Fibroblast of the aortic adventitia (primary cell): ENCODE measurements at places on chromosomes 4 and X. TPM values are rescaled to one million over a fixed set of nuclear protein-coding genes. Genes with fewer than 3 reads are reported as not detected.

DNA sequence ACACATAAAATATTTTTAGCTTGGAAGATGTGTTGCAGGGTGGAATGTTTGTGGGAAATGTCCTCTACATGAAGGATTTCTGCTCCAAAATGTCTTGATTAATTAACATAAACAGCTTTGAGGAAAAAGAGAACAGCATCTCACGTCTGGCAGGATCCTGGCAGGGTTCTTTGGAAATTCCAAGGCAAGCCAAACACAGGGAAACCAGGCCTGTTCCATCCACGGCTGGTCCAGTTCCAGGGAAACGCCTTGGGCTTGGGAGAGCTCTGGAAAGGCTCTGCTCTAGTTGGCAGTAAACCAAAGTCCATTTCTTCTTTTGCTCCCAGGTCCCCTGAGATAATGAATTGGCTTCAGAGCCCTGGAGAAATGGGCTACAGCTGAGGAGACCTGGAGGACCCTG, 42.4 kb upstream of the GAB1 start:
- DNase-seq, result peak; percentile 97

- DNase-seq, result peak; percentile 99
Measured at GRCh38 chr4:118765399-118765798, 70.5 kb downstream of the SEC24D start.

GRCh38 chr4:184514121-184514988, 40.0 kb upstream of the IRF2 start:
- peak; percentile 80 for DNase-seq

DNA sequence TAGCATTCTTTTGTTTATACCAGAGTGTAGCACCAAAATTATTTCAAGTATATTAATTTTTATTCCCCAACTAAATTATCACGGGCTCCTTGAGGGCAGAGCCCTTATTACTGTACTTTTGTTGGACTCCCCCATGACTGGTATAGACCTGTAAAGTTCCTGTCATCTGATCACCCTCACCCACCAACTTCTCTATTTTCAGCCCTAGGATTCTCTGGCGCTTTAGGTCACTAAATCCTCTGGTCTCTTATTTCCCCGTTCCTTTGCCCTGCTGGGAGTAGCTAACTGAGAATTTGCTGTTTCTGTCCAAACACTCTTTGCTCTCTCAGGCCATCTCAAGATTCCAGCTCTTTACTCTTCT, 3.2 kb upstream of the XKRX start:
- DNase-seq, result no peak

DNA sequence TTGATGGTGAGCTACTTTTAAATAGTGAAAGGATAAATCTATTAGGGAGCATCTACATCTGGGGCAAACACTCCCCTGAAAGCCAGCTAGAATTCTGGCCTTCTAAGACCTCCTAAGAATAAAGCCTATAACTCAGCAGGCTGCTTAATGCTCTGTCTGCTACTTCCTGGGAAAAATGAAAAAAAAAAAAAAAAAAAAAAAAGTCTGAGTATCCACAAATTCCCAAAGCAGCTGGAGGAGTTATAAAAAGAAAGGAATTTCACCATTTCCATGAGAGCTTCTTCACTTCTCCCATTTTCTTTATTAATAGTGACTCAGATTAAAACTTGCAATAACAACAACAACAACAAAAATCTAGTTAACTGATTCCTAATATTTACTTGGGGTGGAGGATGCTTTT, 511.2 kb downstream of the INPP4B start:
- no peak for DNase-seq

GRCh38 chrX:98432413-98432812, 1548.7 kb downstream of the RPA4 start:
- DNase-seq, result no peak

DNA sequence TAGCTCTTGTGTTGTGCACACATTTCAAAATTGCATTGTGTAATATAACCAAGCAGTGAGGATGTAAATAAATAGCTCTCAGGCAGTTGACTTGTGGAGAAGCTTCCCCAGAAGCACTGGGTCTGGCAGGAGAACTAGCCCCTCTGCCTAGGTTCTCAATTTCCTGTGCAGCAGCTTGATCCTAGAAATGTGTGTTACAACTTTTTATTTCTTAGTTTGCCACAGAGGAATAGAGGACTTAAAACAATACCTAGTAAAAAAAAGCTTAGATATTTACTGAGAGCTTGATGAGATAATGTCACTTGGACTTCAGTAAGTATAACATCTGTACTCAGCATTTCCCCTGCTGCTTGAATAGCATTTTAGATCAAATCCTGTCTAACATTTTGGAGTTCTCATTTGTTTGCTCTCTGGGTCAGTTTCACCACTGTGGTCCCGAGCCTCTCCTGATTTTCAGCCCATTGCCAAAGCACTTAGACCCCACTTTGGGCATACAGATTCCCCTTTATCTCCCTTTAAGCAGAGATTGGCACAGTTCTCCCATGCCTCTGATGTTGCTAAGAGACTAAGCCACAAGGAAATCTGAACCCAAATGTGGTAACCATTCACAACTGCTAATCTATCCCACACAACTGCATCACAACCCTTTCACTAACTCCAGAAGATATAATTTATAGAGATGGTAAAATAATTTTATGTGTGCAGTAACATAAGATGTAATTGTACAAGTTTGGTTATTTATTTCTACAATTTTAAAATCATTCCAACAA, 98.2 kb upstream of the NRK start:
- no peak for DNase-seq

- no peak for DNase-seq
Measured at GRCh38 chrX:153925387-153925738, 701 bp downstream of the ARHGAP4 start.

DNA sequence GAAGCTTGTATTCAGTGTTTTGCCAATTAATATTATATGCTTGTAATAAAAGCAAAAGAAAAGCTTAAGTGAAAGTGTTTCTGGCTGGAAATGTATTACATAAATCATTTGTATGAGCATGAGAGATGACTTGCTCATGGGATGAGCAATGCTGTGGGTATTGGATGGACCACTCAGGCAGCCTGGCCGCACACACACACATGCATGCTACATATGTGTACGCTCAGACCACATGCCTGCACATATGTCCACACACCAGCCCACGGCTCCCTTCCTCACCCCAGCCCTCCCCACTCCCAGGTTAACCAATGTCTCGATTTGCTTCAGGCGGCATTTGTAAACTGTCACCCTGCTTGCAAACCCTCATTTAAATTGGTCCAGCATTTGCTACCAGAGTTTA, 55.9 kb downstream of the CPLX1 start:
- no peak for DNase-seq

- DNase-seq, result no peak
Measured at GRCh38 chr4:188025476-188025875, 29.9 kb downstream of the ZFP42 start.

- DNase-seq, result no peak
Measured at GRCh38 chr4:2832309-2832980, 11.2 kb upstream of the ADD1 start.

GRCh38 chr4:165199722-165200121, 7.6 kb upstream of the KLHL2 start:
- peak; percentile 70 for DNase-seq

DNA sequence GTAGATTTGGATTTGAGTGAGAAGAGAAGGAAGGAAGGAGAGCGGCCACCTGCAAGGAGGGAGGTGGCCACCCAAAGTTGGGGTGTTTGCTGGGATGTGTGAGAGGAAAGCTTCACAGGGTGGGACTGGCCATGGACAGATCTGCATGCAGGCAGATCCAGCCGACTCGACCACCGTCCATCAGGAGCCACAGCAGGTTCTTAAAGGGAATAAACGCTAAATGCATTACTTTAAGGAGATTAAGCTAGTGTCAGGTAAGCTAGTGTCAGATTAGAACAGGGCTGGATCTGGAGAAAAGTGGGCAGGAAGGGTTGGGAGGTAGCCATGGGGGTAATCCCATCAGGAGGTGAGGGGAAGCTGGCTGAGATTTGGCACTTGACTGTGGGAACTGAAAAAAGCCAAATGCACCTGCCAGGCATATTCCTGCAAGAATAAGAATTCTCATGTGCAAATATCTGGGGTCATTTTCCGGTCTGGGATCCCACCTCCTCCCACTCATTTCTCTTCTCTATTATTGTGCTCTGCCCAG, 79.6 kb downstream of the MGST2 start:
- no peak for DNase-seq

DNA sequence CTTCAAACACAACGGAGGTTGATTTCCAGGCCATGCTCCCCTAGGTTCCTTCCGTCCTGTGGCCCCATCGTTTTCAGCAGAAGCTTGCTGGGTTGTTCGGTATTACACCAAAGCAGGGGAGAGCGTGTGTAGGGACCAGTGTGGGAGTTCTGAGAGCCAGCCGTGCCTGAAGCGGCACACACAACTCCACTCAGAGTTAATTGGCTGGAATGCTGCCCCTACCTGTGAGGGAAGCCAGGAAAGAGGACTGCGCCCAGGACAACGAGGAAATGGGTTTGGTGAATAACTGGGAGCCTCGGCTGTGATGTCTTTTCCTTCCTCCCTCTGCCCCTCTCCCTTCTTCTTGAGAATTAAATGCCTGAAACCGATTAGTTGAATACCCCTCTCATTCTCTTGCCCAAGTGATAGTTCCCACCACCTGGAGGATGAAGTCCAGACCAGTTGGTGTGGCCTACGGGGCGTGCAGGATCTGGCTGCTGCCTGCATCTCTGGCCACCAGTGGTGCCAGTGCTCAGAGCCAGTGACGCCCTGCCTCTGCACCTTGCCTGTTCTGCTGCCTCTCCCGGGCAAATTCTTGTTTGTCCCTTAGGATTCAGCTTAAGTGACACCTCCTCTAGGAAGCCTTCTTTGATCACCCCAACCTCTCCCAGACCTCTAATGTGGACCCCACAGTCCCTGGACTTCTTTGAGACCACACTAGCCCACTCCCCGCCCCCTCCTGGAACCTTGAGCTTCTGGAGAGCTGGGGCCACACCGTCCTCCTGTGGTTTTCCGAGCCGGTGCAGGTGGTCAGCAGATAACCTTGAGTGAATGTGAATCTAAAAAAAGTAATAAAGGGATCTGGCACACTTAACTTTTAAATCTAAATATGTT, 33.6 kb downstream of the TBC1D14 start:
- DNase-seq, result no peak

DNA sequence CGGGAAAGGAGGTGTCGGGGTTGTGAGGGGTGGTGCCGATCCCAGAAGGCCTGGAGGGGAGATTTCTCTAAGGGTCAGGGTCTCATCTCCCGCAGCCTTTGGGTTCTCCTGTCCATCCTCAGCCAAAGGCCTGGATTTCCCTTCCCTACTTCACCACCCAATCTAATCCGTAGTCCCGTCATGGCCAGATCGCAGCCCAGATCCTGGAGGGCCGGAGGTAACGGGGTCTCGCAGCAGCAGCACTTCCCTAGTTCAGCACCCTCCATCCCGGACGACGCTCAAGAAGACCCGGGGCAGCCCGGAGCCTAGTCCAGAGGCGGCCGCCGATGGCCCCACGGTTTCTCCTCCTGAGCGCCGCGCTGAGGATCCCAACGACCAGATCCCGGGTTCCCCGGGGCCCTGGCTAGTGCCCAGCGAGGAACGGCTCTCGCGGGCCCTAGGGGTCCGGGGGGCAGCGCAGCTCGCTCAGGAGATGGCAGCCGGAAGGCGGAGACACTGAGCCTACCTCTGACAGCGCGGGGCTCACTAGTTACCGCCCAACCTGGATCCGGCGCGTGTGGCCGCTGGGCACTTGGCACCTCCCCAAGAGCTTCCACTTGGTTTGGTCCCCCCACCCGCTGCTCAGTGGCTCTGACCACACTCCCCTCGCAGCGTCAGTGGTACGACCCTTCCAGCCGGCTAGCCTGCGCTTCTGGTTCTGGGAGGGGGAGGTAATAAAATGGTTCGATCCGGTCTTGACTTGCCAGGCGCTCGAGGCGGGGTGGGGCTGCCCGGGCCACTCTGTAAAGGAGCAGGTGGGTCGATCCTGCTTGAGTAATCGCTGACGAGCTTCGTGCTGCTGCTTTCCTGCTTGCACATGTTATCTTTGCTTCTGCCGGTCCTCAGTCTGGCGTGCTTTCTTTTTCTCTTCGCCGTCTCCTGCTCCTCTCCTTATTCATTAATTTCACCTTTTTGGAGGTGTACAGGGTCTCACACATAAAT, 3.6 kb downstream of the MAGIX start:
- peak; percentile 63 for DNase-seq

GRCh38 chr4:68299492-68300457, 50.1 kb downstream of the YTHDC1 start:
- DNase-seq, result no peak

DNA sequence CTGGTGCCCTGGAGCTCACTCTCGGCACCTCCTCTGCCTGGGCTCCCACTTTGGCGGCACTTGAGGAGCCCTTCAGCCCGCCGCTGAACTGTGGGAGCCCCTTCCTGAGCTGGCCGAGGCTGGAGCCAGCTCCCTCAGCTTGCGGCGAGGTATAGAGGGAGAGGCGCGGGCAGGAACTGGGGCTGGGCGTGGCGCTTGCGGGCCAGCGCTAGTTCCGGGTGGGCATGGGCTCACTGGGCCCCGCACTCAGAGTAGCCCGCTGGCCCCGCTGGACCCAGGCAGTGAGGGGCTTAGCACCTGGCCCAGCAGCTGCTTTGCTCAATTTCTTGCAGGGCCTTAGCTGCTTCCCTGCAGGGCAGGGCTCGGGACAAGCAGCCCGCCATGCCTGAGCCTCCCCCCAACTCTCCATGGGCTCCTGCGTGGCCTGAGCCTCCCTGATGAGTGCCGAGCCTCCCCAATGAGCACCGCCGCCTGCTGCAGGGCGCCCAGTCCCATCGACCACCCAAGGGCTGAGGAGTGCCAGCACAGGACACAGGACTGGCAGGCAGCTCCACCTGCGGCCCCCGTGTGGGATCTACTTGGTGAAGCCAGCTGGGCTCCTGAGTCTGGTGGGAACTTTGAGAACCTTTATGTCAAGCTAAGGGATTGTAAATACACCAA, 26.7 kb upstream of the FAM90A26 start:
- no peak for DNase-seq

- DNase-seq, result no peak
Measured at GRCh38 chr4:48766131-48766792, 13.8 kb downstream of the FRYL start.

The VCX2 gene
- total RNA-seq, result not detected in 2 replicates

The UGT2B10 gene
- not detected in 2 replicates for total RNA-seq

The SLITRK4 gene
- total RNA-seq, result 0.99 and 8.3 TPM in 2 replicates

The UGT2B15 gene
- total RNA-seq, result not detected in 2 replicates

The GPC4 gene
- total RNA-seq, result 0.54 and 2.8 TPM in 2 replicates

The CA5B gene
- 9.1 and 39.6 TPM in 2 replicates for total RNA-seq

The TBC1D8B gene
- 17.1 and 17.3 TPM in 2 replicates for total RNA-seq

The HSPA4L gene
- total RNA-seq, result 10.7 and 10.9 TPM in 2 replicates

The SCML1 gene
- total RNA-seq, result 12.0 and 17.7 TPM in 2 replicates

The LINC00632 gene
- 10.9 and 17.1 TPM in 2 replicates for total RNA-seq

The NPY5R gene
- total RNA-seq, result not detected in 2 replicates

The ABCD1 gene
- 9.3 and 15.5 TPM in 2 replicates for total RNA-seq

The MBNL3 gene
- 5.8 and 10.2 TPM in 2 replicates for total RNA-seq

The RNF212 gene
- total RNA-seq, result 2.8 and 6.9 TPM in 2 replicates

The ABLIM2 gene
- total RNA-seq, result under 0.01 TPM in 1 of 2 replicates, not detected in the other

The NCAPG gene
- 2.0 and 60.1 TPM in 2 replicates for total RNA-seq
